ENCODE measurements at places on chromosomes 2 and 18.

DNA sequence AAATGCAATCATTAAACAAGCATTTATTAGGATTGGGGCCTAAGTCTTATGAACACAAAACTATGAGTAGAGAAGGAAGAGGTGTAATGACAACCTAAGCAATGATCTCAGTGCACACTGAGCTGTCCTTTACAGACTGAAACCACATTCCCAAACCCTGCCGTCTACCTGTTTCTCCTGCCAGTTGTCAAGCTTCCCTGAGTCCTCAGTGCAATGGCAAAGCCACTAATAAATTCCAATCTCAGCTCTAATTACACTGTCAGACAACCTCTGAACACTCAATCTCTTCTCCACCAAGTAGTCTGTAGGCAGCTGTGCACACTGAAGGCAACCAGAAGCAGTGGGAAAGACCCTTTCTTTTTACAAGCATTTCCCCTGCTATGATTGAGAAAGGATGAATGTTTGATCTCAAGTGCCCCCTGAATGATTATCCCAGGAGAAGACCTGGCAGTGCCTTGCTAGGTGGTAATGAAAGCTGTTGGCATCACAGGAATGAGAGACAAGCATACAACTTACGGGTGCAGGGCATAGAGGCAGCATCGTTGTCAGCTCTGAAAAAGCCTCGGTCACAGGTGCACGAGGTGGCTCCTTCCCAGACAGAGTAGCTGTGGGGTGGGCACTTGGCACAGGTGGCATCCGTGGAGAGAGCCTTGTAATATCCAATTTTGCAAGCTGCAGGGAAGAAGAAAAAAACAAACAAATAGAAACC lies 71.4 kb downstream of the EPHA4 start:
- DNase-seq = no peak

GRCh38 chr18:48572402-48573126 lies 33.7 kb downstream of the CTIF start:
- DNase-seq = no peak

DNA sequence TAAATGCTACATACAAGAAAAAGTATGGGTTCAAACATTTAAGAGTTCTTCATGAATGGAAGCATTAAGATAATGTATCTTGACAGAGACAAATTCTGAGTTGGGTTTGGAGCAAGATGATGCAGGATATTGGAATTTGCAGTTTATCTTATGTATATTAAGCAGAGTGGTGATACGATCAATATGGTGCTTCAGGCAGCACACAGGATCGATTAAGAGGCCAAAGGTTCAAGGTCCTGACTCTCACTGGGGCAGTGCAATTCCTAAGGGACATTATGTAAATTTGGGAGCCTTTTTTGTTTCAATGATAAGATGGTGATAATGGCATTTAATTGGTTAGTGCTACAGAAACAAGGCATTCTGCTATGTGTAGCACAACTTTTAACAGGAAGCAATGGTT lies 381.9 kb downstream of the KCNJ3 start:
- no peak for DNase-seq

DNA sequence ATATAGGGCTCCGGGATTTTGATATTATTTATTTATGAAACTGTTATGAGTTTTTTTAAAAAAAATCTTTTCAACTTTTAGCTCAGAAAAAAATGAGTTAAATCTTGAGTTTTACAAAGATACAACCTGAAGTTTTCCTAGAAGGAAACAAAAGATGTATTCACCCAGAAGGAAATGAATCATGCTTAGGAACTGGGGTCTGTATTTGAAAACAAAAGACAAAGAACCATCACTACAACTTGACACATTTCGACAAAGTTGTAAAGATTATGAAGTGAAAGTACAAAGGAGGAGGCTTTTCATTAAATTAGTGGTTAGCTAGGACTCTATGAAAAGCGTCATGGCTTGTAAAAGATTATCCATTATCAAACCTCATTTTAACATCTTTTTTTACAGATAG lies 143.3 kb downstream of the PDE1A start:
- DNase-seq = no peak

GRCh38 chr2:25201265-25201664 lies 32.9 kb upstream of the POMC start:
- no peak for DNase-seq

All from left lung (tissue), 14 donors.